HL-60 (cell line): ENCODE measurements at places on chromosomes 2 and 18.

GRCh38 chr2:193818801-193819499 lies 1624.2 kb upstream of the TMEFF2 start:
- no peak for DNase-seq

- no peak for DNase-seq
Observed at GRCh38 chr18:60577457-60577856, 204.9 kb upstream of the MC4R start.

DNA sequence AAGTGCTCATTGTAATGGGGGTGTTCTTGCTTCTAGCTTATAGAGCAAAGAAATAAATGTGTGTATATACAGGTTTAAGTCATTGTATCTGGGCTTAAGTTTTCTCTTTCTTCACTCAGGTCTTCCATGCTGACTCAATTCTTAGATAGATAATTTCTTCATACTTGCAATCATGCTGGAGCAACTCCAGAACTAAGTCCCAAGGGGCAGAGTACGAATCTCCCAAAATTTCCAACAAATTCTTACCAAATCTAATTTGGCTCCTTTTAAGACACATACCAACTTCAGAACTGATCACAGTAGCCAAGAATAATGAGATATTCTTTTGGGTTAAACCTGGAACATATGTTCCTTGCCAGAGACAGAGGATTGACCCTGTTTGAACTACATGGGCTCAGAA lies 4.3 kb upstream of the SPAG16 start:
- no peak for DNase-seq

GRCh38 chr2:241275504-241275903 lies 40.0 kb downstream of the HDLBP start:
- DNase-seq, result no peak

GRCh38 chr18:75246721-75247610 lies 36.4 kb downstream of the TSHZ1 start:
- peak; percentile 60 for DNase-seq

- no peak for DNase-seq
Observed at GRCh38 chr18:72100465-72101004, 443.6 kb downstream of the CBLN2 start.

DNA sequence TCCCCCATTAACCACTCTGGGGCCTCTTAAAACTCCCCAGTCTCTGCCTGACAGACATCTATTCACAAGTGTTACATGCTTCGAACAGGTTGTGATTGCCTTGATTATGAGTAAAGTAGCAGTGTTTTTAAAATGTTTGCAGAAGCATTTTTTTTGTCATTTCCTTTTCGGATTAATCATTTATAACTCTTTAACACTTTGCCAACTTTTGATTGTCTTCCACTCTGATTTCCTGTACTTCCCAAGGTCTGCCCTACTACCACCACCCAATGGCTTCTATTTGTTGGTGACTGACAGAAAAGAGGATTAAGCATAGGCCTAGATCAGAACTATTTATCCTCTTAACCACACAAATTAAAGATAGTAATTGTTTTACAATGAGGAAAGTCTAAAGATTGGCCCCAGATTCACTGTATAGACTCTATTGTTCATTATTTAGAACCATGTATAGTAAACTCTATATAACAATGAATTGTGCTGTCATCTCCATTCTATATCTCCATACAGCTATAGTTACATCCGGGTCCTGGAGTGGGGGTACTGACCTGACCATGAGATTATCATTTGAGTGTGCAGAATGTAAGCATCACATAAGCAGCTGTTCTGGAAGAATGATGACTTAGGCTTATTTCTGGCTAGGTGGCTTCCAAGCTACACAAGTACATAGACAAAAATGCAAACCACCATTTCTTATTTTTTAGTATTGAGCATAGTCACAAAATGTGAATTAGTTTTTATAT lies 110.3 kb upstream of the RBMS1 start:
- no peak for DNase-seq

DNA sequence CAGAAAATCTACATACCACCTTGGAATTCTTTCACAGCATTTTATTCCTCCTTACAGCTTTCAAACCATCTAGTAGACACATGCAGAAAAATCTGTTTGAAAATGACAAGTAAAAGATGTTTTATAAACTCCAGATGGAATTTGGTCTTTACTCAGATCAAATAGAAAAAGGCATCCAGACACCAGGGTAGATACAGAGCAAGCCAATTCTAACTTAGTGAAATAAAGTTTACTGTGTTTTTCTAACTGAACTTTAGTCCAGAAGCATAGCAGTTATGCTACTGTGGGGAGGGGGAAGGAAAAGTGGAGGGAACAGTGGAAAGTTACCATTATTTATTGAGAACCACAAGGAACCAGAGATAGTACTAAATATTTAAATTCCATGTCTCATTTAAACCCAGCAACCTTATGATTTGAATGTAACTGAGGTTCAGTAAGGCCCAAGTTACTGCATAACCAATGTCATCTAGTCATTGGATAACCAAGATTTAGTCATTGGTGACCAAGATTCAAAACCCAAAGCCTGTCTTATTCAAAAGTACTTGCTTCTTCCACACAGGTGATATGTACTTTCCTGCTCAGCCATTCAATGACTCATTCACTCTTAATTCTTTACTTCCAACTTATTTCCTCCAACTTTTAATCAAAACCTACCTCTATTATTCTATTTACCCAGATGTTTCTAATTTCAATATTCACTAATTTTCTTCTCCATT lies 57.7 kb downstream of the RAD51AP2 start:
- DNase-seq, result no peak

GRCh38 chr2:28810384-28811285 lies at the start of gene SPDYA:
Gene SPDYA, plus strand, starts transcription at chr2:28810834. Its CDS starts 5,181 bp downstream, at chr2:28816015.
- DNase-seq, result peak; percentile 43
